Kidney tubule cell (primary cell): ENCODE measurements at places on chromosomes 3 and 15.

GRCh38 chr15:47624503-47624902 lies 92.8 kb upstream of the SEMA6D start:
- no peak for DNase-seq

- DNase-seq: peak; percentile 5
These were observed 147.5 kb downstream of the MYO9A start for GRCh38 chr15:71970435-71970834.

DNA sequence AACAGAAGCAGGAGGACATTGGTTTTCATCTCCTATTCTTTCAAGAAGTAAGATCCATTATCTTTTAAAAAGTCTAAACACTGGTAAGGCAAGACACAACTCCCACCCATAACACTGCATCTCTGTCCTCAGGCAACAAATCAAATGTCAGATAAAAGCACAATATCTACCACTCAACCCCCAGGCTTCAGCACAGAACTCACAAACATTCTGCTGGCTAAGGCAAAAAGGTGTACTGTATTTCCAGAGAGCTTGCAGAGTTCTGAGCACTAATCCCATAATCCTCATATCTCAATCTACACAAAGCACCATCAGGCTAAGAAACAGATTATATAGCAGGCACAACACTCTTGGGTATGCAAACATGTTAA lies 20.9 kb downstream of the RAF1 start:
- DNase-seq: no peak

DNA sequence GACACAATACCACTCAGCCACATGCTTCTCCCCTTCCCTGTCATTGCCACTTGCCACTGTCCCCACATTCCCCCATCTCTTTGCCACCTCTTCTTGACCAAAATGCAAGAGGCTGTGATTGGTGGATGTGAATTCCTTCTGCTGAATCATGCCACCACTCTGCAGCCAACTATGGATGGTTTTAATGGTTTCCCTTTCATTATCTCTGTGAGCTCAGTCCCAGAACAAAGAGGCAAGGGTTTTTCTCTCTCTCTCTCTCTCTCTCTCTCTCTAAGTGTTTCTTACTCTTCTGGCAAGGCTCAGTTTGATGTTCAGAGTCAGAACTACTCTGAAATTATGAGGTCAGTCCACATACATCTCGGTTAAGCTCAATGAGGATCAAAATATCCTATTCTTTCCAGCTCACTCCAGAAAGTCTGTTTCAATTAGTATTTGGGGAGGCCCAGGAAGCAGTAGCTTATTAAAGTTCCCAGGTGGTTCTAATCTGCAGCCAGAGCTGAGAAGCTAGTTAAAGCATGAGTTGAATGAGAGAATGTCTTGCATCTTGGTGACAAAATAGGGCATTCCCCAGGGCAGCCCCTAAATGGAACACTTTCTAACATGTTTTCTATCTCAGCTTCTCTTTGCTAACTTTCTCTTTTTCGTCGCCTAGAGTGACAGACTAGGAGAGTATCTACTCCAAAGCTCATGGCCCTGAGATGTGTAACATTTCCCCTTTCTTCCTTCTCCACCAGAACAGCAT lies 8.5 kb upstream of the ILDR1 start:
- DNase-seq: peak; percentile 70

DNA sequence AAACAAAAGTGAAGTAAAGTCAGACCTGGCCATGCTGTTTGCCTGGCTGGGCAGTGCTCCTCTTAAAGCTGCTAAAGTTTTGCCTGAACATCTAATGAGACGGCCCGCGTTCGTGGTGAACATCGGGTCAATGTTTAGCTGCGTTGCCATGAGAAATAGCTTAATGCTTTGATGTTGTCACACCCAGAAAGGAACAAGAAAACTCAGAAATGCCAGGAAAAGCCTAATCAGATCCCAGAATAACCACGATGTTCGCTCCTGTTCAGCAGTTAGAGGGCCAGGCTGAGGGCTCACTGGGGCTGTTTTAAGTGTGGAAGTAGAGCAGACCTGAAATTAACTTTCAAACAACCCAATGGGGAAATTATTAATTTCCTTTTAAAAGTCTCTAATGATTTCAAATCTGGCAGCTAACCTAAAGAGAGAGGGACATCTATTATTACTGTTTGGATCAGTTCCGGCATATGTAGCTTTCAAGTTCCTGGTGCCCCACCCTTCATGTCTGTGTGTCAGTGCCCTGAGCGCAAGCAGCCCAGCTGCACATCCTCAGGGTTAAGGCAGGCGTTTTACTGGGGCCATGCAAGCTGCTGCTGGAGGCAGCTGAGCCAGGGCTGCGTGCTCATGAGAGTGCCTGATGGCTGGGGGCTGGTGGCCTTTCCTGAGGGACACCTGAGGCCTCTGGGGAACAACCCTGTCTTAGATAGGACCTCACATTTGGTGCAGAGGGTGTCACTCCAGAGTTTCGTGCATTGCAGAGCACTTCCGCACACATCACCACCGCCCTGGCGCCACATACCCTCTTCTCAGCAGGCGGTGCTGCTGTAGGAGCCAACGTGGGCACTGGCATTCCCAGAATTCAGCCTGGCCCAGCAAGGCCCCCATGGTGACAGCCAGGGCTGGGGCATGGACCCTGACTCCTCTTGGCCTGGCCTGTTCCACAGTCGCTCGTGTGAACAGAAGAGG lies 76.6 kb downstream of the LRRK1 start:
- no peak for DNase-seq

- DNase-seq: no peak
These were observed 224.7 kb upstream of the GBE1 start for GRCh38 chr3:81985996-81986723.

DNA sequence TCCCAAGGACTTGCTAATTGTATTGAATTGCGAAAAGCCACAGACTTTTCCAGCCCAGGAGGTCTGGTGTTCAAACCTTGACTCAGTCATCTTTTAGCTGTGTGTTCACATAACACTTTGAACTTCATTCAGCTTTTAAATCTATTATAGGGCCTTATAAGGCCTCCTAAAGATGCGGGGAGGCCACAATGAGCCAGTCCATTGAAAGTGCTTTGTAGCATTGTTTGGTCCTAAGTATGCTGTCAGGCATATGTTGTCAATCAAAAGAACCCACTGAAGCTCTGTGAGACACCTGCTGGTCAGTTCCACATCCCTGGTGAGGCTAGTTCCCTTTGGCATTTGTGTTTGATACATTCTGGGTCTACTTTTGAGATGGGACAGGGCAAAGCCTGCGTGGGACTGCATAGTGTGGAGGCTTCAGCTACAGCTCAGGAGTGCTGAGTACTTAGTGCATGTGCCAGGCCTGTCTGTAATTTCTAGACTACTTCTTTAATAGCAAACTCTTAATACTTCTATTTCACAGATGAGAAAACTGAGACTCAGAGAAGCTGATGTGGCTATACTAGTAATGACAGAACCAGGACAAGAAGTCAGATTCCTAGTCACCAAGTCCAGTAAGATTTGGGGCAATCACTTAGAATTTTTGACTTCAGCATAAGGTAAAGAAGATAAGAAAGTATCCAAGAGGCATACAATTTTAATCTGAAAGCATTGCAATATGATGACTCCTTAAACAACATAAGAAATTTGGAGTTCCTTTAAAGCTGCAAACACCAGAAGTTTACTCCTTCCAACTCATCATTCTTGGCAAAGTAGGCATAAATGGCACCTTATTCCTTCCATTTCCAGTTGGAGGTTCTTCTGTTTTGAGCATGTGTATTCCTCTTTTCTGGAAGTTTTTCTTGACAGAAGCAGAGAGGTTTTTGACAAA lies 213.0 kb downstream of the PDCD6IP start:
- peak; percentile 31 for DNase-seq

DNA sequence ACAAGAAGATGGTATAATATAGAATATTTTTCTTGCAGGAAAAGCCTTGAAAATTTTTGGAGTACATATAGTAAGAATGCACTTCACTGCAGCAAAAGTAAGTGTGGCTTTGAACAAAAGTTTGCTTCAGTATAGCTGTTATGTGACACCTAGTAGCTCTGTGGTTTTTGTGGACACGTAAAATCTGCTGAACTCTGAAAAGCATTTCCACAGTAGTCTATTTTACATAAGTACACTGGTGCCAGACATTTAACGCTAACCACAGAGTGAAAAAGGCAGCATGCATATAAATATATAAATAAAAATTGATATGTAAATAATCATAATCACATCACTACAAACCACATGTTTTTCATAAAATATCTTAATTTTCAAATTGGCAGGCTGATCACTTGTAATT lies 39.8 kb downstream of the CGGBP1 start:
- DNase-seq: no peak

GRCh38 chr3:193899001-193899400 lies 236.9 kb upstream of the HES1 start:
- DNase-seq: no peak

DNA sequence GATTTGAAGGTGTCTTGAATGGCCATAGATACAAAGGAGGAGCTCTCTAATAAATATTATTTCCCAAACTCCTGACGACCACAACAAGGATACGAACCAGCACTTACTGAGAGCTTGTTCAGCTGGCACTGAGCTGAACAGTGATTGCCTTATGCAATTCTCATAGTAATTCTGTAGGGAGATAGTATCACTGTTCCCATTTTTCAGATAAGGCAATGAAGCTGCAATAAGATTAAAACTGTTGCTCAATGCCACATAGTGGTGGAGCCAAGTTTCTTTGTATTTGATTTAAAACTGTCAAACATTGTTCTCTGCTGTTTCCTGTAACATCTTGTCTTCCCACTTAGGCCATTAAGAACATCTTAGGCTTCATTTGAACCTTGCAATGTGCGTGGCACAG lies 163.9 kb downstream of the RPLP1 start:
- no peak for DNase-seq

DNA sequence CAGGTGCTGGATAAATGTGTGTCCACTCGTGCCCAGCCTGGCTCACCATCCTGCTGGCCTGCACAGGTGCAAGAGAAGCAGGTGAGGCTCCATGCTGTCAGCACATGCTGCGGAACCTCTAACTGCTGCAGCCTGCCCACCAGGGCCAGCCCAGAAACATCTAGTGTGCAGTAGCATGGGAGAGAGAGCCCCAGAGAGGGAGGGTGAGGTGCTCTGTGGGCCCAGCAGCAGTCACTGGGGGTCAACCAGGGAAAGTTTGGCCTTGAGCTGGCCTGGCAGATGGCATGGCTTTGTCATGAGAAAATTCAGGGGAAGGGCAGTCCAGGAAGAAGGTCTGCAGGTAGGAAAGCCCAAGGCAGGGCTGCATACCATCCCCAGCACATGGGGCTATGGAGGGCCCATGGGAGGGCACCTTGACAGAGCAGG lies 18.2 kb upstream of the PRR23E start:
- no peak for DNase-seq

DNA sequence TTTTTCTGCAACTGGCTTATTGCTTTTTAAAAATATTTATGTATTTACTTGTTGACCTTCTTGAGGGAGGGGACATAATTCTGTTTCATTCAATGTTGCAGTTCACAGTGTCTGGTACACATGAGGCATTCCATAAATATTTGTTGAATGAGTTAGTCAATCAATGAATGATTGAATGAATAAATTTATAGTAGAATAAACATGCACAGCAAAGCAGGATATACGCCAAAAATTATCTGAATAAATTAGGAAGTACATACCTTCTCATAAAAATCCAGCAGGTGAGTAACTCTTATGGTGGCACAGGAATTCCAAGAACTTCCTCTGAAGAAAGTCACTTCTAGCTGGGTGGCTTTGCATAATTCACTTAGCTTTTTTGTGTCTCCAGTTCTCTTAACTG lies 469.4 kb upstream of the ATP11B start:
- peak; percentile 91 for DNase-seq

- DNase-seq: no peak
These were observed 444.0 kb downstream of the FOXP1 start for GRCh38 chr3:71139496-71139895.

- DNase-seq: no peak
These were observed 119.9 kb downstream of the FOXP1 start for GRCh38 chr3:71463617-71464016.

GRCh38 chr15:60933900-60934885 lies 294.9 kb downstream of the RORA start:
- peak; percentile 20 for DNase-seq
